Skeletal muscle tissue (tissue), 5 donors: ENCODE measurements at places on chromosomes 7 and 10. TPM values are rescaled to one million over a fixed set of nuclear protein-coding genes. Genes with fewer than 3 reads are reported as not detected.

GCC1 gene
- 14.6 TPM for total RNA-seq

ECHDC3 gene
- 20.9 TPM for total RNA-seq

UNCX gene
- total RNA-seq, result not detected

SDHAF3 gene
- 24.5 TPM for total RNA-seq

SRRM3 gene
- not detected for total RNA-seq

FXYD4 gene
- not detected for total RNA-seq

CDC14C gene
- not detected for total RNA-seq

GPNMB gene
- total RNA-seq, result 49.6 TPM

DNAJC12 gene
- 3.1 TPM for total RNA-seq

AKR1B15 gene
- total RNA-seq, result under 0.01 TPM

C7orf57 gene
- not detected for total RNA-seq

FAM241B gene
- not detected for total RNA-seq

MYL10 gene
- 8.4 TPM for total RNA-seq

TMEM196 gene
- 0.52 TPM for total RNA-seq
